ENCODE measurements at places on chromosomes 1 and 21.

- DNase-seq: no peak
Observed at GRCh38 chr1:246795906-246796694, 71.9 kb downstream of the SCCPDH start.

DNA sequence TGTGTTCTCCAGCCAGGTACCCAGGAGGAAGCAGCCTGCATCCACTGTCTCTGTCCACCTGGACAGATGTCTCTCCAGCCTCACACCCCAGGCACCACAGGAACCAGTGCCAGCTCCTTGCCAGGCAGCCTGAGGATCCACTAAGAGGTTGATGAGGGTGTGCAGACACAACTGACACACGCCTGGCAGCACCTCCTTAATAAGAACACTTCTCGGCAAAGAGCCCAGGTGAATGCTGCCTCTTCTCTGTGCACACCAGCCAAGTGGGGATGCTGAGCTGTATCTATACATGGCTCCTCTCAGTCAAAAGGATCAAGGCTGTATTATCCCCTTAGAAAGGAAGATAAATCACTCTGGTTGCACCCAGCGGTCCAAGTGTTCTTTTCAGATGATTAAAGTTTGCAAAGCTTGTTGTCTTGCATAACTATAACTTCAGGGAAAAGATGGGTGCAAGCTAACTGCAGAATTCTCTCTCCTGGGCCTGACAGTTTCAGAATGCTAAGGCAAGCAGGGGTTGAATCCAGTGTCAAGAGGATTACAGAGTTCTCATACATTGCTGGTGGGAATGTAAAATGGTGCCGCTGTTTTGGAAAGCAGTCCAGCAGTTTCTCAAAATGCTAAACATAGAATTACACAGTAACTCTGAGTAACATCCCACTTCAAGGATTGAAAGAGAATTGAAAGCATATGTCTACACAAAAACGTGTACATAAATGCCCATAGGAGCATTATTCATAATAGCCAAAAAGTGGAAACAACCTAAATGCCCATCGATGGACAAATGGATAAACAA is 3.7 kb upstream of the CAPN8 start:
- DNase-seq: no peak

DNA sequence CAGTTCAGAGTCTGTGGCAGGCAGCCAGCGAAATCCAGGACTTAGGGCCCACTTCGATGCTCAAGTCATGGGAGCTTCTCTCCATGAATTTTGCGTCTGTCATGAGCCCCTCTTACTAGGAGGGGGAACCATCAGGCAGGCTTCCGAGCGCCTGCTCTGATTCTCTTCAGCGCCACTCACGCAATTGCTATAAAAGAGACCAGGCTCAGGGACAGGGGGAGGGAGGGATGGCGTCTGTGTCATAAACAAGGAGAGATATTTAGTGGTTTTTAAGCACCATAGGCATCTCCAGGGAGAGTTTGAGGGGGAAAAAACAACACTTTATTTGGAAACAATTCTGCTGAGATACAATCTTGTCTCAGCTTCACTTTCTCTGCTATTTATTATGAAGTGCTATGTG is 60.6 kb downstream of the NAV1 start:
- DNase-seq: no peak

- DNase-seq: peak; percentile 14
Observed at GRCh38 chr1:81298266-81298665, 502.5 kb upstream of the ADGRL2 start.

DNA sequence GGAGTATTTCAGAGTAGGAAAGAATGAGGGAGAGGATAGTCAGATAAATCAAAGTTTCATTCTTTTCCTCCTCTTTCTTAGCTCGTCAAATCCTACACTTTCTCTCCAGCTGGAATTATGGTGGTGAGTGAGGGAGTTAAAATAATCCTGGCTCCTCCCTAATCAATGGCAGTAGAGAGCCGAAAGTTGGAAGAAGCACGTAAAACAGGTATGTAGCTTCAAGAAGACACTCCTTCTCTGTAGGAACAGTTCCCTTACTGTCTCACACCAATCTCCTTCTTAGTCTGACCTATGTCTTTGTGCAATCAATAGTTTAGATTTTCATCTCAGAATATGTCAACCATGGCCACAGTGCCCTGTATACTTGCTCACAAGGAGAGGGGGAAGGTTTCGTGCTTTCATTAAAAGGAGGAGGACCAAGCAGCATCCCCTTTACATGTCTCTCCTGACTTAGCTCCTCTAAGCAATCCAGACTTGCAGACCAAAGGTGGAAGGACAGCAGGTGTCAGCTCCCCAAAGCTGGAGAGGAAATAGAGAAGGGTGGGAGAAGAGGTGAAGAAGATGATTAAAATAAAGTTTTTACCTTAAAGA is 878 bp downstream of the MINDY1 start:
- DNase-seq: no peak

DNA sequence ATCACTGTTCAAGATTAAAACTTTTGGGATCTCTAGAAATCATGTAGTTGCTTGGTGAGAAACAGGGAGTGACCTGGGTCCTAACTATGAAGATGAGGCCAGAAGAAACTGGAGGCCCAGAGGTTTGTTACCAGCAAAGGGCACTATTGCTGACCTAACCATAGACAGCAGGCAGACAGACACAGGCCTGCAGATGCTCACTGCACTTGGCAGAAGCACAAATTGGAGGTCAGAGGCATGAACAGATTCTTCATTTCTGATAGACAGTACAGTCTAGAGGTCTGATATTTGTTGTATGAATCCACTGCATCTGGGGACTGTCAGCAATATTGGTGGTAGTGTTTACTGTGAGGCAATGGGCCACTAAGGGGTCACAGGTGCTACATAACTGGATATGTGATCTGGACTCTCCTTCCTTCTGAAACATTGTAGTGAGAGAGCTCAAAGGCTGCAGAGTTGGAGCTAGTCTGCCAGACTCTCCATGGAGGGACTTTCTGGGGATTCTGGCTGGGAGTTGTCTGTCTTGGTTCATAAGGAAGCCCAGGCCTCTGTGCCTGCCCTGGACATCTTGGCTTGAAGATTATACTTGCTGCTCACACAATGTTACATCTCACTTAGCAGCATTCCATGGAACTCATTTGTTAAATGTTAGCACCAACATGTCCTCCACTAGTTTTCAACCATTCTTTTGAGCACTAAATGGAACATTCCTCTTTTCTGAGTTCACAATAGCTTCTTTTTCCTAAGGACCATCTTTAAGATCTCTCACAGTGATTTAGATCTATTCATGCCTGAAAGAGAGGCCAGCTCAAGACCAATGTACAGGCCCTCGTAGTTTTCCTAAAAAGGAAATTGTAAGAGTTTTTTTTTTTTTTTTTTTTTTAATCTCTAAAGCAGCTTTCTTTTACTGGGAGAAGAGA is 26.9 kb upstream of the CCN1 start:
- DNase-seq: no peak

GRCh38 chr1:73026114-73026513 is 743.8 kb upstream of the NEGR1 start:
- no peak for DNase-seq

DNA sequence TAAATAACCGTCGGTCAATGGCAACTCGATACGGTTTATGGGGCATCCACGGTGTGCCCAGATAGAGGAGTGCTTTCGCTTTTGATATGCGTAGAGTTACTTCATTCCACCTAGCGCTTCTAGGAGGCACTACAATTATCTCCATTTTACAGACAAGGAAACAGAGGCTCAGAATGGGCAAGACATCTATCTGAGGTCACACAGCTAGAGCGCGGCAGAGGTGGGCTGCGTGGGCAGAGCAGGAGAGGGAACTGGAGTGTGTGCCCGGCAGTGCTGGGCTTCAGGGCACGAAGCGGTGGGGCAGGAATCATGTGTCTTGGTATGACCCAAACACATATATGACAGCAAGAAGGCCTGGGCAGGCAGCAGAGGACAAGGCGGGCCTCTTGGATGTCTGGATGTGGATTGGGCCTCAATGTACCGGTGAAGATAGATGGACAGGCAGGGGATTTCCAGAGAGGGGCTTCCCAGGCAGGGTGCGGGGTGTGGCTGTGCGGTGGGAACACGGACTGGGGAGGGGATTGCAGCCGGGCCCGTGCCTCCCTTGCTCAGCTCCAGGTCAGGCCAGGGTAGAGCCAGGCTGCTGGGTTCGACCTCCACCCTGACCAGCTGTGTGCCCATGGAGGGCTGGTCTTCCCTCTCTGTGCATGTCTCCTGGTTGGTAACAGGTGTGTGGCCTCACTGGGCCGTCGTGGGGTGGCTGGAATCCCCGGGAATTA is 21.2 kb downstream of the TP73 start:
- no peak for DNase-seq

- no peak for DNase-seq
Observed at GRCh38 chr21:23607782-23608431, 1999.4 kb downstream of the MRPL39 start.

DNA sequence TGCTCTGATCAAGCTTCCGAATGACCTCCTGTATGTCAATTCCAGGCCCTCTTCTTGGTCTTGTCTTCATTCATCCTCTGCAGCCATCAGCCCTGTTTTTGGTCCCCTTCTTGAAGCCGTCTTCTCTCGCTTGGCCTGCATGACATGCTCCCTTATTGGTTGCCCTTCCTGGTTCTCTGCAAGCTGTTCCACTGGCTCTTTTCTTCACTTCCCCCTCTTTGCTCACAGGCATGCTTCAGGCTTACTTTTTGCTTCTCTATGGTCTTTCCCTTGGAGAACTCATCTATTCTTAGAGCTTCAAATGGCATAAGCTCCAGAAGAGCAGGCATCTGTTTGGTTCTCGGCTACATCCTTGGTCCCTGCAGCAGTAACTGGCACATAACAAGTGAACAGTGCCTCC is 38.8 kb downstream of the PDPN start:
- no peak for DNase-seq

DNA sequence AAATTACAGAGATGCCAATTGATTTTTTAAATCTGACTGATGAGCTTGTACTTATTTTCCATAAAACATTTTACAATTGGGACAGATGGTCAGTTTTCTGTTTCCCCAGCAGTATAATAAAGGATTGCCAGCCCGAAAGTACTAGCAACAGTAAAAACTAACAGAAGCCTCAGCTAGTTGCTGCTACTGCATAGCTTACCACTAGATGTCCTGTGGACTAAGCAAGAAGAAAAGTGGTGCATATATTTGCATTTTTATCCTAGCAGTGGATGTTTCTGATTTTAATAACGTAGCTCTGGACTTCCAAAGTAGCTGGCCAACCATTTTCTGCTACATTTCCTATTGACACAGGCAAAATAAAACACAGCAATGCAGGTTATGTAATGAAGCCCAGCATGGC is 241.5 kb downstream of the BARHL2 start:
- DNase-seq: peak; percentile 3

DNA sequence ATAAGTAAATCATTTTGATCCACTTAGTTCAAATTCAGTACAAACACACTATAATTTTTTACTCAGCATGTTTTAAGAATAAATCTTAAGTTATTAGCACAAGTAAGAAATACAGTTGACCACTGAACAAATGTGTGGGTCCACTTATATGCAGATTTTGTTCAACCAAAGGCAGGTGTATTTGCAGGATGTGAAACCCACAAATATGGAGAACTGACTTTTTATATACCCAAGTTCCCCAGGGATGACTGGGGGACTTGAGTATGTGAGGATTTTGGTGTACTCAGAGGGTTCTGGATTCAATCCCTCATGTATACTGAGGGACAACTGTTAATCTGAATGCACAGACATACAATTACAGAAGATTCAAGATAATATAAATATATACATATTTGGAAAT is 25.7 kb upstream of the ERICH3 start:
- DNase-seq: no peak

GRCh38 chr1:180168786-180169639 is 14.3 kb downstream of the QSOX1 start:
- no peak for DNase-seq

GRCh38 chr1:25774206-25774803 is 25.7 kb upstream of the SELENON start:
- DNase-seq: no peak

GRCh38 chr1:78497201-78497600 is 6.4 kb downstream of the PTGFR start:
- no peak for DNase-seq

- no peak for DNase-seq
Observed at GRCh38 chr1:203450479-203451149, 25.0 kb upstream of the PRELP start.

GRCh38 chr1:115839679-115840237 is 1.2 kb downstream of the NHLH2 start:
- DNase-seq: no peak

DNA sequence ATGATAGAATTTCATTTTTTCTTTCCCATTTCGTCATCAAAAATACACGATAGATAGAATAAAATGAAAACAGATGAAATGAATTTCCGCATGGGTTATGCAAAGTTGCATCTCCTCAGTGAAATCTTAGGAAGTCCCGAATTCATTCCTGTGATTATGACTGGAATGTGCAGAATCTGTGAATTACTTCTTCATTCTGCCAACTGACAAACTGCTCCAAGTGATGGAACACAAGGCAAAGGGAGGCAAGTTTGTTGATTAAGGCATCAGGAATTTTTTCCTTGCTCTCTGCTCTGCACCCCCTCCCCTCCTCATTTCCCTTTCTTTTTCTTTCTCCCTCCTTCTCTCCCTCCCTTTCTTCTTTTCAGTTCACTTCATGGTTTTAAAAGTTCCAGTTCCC is 37.0 kb upstream of the ADGRL4 start:
- DNase-seq: no peak

GRCh38 chr1:161511018-161511755 is 5.9 kb downstream of the FCGR2A start:
- no peak for DNase-seq

DNA sequence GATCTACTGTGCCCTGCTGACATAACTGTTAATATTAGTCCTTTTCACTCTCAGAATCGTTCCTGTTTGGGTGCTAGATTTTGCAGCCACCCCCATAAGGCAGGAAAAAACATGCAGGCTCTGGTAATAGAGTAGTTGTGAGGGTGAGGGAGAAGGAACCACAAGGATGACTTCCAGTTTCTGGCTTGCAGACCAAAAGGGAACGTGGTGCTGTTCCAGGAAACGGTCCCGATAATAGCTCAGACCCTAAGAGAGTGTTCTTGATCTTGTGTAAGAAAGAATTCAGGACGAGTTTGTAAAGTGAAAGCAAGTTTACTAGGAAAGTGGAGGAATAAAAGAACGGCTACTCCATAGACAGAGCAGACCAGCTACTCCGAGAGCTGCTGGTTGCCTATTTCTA is 50.7 kb upstream of the RHOU start:
- no peak for DNase-seq

- DNase-seq: no peak
Observed at GRCh38 chr21:28193189-28193588, 799.5 kb downstream of the LTN1 start.

DNA sequence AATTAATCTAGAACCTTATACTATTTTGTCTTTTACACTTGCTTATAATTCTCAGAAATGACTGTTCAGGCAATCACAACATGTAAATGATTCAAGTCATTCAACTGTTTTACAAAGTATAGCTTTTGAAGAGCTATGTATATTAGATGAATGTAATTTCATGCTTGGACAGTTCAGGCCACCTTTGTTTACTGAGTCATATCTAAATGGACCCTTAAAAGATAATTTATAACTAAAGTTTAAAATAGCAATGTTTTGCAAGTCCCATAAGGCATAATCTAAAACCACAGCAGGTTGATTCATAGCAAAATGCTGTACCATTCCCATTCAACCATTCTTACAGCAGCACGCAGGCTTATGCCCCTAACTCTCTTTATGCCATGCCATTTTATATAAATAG is 64.8 kb downstream of the PIK3R3 start:
- DNase-seq: no peak

- no peak for DNase-seq
Observed at GRCh38 chr1:74611887-74612286, 61.7 kb downstream of the ERICH3 start.

GRCh38 chr1:172089768-172090510 is 248.6 kb downstream of the DNM3 start:
- peak; percentile 73 for DNase-seq

- peak; percentile 93 for DNase-seq
Observed at GRCh38 chr21:32256873-32257620, 21.8 kb downstream of the MIS18A start.

- peak; percentile 31 for DNase-seq
Observed at GRCh38 chr1:90964444-90965035, 57.3 kb downstream of the ZNF644 start.
